ENCODE measurements at places on chromosomes 12 and 14.

- DNase-seq = no peak
Observed at GRCh38 chr12:12121061-12121460, 50.3 kb downstream of the BCL2L14 start.

DNA sequence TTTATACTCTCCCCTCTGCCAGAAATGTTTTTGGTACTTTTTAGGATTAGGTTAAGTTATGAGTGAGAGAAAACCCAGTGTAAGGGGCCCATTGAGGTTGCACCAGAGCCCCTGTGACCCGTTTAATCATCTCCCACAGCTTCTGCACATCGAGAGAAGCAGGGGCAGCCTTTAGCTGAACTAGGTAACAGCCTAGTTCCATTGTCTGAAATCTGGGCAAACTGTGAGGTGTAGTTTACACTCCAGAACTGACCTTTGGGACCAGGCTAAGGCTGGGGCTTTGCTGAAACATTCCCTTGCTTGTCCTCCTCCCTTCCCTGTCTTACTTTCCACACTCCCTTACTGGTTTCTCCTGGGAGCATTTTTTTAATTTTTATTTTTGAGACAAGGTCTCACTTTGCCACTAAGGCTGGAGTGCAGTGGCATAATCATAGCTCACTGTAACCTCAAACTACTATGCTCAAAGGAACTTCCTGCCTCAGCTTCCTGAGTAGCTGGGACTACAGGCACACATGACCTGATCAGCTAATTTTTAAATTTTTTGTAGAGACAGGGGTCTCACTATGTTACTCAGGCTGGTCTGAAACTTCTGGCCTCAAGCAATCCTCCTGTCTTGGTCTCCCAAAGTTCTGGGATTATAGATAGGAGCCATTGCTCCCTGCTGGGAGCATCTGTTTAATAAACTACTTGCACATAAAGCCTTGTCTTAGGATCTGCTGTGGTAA lies 25.9 kb upstream of the DHRS2 start:
- DNase-seq = no peak

GRCh38 chr14:98819867-98820206 lies 452.2 kb downstream of the BCL11B start:
- no peak for DNase-seq

GRCh38 chr12:69688021-69688420 lies 11.1 kb downstream of the BEST3 start:
- DNase-seq = peak; percentile 42

DNA sequence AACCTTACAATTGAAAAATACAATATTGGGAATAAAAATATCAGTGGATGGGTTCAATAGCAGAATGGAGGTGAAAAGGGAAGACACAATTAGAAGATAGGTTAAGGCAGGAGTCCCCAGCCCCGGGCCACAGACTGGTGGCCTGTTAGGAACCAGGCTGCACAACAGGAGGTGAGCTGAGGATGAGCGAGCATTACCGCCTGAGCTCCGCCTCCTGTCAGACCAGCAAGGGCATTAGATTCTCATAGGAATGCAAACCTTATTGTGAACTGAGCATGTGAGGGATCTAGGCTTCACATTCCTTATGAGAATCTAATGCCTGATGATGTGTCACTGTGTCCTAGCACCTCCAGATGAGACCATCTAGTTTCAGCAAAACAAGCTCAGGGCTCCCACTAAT lies 27.3 kb upstream of the ST8SIA1 start:
- no peak for DNase-seq

DNA sequence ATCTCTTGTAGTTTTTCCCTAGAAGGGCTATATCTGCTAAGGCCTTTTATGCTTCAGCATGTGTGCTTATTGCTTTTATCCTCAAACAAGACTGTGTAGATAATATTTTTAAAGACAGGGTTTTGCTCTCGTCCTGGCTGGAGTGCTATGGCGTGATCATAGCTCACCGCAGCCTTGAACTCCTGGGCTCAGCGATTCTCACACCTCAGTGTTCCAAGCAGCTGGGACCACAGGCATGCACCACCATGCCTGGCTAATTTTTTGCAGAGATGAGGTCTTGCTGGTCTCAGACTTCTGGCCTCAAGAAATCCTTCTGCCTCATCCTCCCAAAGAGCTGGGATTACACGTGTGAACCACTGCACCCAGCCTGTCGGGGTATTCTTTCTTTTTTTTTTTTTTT lies 137.3 kb upstream of the SCAF11 start:
- no peak for DNase-seq

GRCh38 chr14:40955131-40955505 lies 651.6 kb upstream of the LRFN5 start:
- no peak for DNase-seq

- no peak for DNase-seq
Observed at GRCh38 chr12:121441555-121441954, 41.6 kb downstream of the RNF34 start.

DNA sequence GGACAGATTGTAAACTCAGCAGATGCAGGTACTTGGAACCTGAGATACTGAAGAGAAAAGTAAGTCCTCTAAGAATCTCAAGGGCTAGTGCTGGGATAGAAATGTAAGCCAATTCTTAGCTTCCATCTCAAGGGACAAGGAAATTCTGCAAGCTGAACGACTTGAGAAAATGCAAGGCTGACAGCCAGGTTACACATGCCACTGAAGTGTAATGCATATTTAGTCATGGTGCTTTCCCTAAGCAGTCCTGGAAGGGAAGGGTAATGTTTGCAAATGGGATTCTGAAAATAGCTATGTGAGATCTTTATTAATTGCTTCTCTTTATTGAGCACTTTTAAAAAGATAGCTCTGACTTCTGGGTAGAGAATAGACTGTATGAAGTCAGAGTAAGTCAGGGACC lies 402.7 kb upstream of the SEL1L start:
- no peak for DNase-seq

All from HS-27A (cell line).